Common myeloid progenitor, CD34-positive (primary cell): ENCODE measurements at places on chromosomes 16 and 17.
A peak's percentile ranks its signal among the peaks of the same experiment; 100 is the strongest.

DNA sequence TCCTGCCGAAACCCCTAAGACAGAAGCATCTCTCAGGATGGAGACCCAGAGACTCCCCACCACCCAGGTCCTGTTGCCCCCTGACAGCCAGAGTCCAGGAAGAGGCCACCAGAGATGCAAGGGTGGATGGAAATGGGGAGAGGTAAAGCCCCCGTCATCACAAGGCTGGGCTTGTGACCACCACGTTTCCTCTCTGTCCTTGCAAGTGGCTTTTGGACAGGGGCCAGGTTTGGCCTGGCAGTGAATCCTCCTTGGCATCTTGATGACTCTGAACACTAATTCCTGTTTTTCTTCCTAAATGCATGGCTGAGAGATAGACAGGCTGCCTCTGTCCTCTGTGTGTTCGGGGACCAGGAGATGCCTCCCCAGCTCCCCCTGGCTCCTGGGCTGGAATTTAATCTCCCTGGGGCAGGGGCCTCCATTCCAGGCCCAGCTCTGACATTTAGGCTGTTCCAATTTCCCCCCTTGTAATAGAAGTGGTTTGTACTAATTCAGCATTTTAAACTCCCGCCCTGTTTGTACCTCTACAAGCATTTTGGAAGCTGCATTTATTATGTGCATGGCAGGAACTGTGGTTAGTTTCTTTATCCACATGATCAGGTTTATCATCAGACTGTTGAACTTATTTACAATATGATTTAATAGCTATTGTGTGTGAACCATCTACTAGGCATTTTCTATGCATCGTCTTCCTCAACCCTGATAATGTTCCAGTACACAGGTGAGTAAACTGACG lies 116.1 kb upstream of the IRX6 start:
- H3K27ac ChIP-seq: no peak overlapping the region
- H3K27me3 ChIP-seq: no peaks in the 10 kb centered on the region

GRCh38 chr17:82801377-82801970 lies 38.3 kb downstream of the ZNF750 start:
- H3K4me3 ChIP-seq: no peak overlapping the region
- DNase-seq: no peak
- no peaks in the 10 kb centered on the region for H3K4me1 ChIP-seq
- no peaks in the 10 kb centered on the region for H3K27me3 ChIP-seq
- H3K27ac ChIP-seq: no peak overlapping the region

DNA sequence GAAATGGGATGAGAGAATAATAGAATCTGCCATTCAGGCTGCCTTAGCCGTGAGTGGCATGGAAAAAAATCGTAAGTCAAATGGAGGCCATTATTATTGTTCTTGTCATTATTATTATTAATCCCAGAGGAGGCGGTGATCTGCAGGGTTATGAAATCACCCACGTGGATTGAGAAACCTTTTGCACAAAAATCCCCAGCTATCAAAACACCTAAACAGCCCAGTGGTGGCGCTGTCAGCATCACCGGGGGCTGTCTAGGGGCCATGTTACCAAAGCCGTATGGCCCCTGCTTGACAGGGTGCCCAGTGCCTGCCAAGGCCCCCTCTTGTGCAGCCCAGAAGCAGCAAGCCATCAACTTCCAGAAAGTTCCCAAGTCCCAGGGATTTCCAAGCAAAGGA lies 25.2 kb downstream of the CNGB1 start:
- H3K27ac ChIP-seq: no peak overlapping the region
- H3K4me1 ChIP-seq: no peaks in the 10 kb centered on the region
- DNase-seq: no peak
- no peaks in the 10 kb centered on the region for H3K27me3 ChIP-seq
- H3K36me3 ChIP-seq: no peaks in the 10 kb centered on the region
- no peak overlapping the region for H3K4me3 ChIP-seq

- H3K27ac ChIP-seq: no peak overlapping the region
- no peaks in the 10 kb centered on the region for H3K36me3 ChIP-seq
- DNase-seq: no peak
- no peak overlapping the region for H3K4me3 ChIP-seq
- H3K4me1 ChIP-seq: no peaks in the 10 kb centered on the region
- H3K27me3 ChIP-seq: no peaks in the 10 kb centered on the region
Measured at GRCh38 chr16:59849716-59850115, 1115.6 kb upstream of the GOT2 start.

DNA sequence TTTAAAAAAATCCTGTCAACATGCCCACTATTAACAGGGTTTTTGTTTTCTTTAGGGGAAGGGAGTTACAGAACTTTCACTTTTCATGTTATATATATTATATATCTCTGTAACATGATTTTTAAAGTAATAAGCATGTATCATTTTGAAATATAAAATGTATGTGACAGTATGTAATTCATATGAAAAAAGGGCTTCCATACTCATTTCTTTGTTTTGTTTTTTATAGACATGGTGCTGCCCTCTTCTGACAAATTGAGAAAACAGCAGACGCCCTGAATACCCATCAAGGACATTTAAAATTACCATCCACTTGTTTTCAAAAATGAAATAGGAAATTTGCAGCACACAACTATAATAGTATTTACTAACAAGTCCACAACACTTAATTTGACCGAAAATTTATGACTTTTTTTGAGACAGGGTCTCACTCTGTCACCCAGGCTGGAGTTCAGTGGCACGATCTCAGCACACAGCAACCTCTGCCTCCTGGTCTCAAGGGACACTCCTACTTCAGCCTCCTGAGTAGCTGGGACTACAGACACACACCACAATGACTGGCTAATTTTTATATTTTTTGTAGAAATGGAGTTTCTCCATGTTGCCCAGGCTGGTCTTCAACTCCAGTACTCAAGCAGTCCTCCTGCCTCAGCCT lies 30.4 kb downstream of the CFDP1 start:
- H3K4me3 ChIP-seq: no peak overlapping the region
- peaks cover 7% of the 10 kb centered on the region for H3K4me1 ChIP-seq
- peak; percentile 65 for DNase-seq
- H3K36me3 ChIP-seq: peaks cover 11% of the 10 kb centered on the region
- no peak overlapping the region for H3K27ac ChIP-seq
- H3K27me3 ChIP-seq: no peaks in the 10 kb centered on the region

GRCh38 chr16:49419006-49419405 lies 45.4 kb downstream of the C16orf78 start:
- H3K27ac ChIP-seq: no peak overlapping the region
- no peak for DNase-seq
- no peaks in the 10 kb centered on the region for H3K36me3 ChIP-seq
- no peak overlapping the region for H3K4me3 ChIP-seq
- H3K4me1 ChIP-seq: no peaks in the 10 kb centered on the region
- no peaks in the 10 kb centered on the region for H3K27me3 ChIP-seq

GRCh38 chr17:3893720-3894116 lies 865 bp upstream of the CAMKK1 start:
- H3K4me3 ChIP-seq: peak overlapping the region; percentile 68
- no peak for DNase-seq
- H3K27me3 ChIP-seq: no peaks in the 10 kb centered on the region
- H3K27ac ChIP-seq: no peak overlapping the region
- H3K36me3 ChIP-seq: peaks cover 20% of the 10 kb centered on the region

DNA sequence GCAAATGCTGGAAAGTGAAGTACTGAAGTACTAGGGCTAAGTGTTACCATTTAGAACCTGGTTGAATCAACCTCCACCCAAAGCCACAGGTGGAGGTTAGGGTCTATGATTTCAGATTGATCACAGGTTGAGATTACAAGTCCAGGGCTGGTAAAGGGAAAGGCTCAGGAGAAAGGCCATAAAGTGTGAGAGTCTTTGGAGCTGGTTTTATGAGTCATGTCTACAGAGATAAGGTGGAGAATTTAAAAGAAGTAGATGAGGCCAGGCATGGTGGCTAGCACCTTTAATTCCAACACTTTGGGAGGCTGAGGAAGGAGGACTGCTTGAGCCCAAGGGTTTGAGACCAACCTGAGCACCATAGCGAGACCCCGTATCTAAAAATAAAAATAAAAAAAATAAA lies 221.7 kb upstream of the CDH11 start:
- H3K36me3 ChIP-seq: no peaks in the 10 kb centered on the region
- DNase-seq: no peak
- no peaks in the 10 kb centered on the region for H3K27me3 ChIP-seq
- no peaks in the 10 kb centered on the region for H3K4me1 ChIP-seq

GRCh38 chr17:31299624-31300023 lies 2.6 kb upstream of the OMG start:
- H3K27ac ChIP-seq: no peak overlapping the region
- peaks cover 9% of the 10 kb centered on the region for H3K4me1 ChIP-seq
- no peaks in the 10 kb centered on the region for H3K27me3 ChIP-seq
- H3K36me3 ChIP-seq: peaks cover 16% of the 10 kb centered on the region
- H3K4me3 ChIP-seq: no peak overlapping the region
- DNase-seq: no peak

- H3K36me3 ChIP-seq: no peaks in the 10 kb centered on the region
- H3K27me3 ChIP-seq: no peaks in the 10 kb centered on the region
- peaks cover 4% of the 10 kb centered on the region for H3K4me1 ChIP-seq
- H3K27ac ChIP-seq: no peak overlapping the region
Measured at GRCh38 chr17:50668838-50669581, 34.3 kb downstream of the ABCC3 start.
